CD4-positive, alpha-beta T cell (primary cell): ENCODE measurements at places on chromosomes 2 and 18.
A peak's percentile ranks its signal among the peaks of the same experiment; 100 is the strongest.

DNA sequence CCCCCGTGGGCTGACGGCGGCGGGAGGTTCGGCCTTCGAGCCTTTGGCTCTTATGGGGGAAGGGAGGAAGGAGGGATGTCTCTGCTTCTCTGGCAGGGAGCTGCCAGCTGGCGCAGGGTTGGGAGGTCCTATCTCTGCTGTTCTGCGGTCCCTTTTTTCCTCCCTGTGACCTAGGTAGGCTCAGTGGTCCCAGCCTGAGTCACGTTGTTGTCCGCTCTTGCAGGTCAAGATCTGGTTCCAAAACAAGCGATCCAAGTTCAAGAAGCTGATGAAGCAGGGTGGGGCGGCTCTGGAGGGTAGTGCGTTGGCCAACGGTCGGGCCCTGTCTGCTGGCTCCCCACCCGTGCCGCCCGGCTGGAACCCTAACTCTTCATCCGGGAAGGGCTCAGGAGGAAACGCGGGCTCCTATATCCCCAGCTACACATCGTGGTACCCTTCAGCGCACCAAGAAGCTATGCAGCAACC lies 2.5 kb downstream of the DLX1 start:
- no peak for DNase-seq

GRCh38 chr2:119694845-119695521 lies 16.0 kb downstream of the TMEM177 start:
- peak; percentile 18 for DNase-seq

- DNase-seq, result peak; percentile 76
Measured at GRCh38 chr2:101341901-101342624, 33.6 kb upstream of the RNF149 start.

GRCh38 chr2:212777020-212777491 lies 238.5 kb upstream of the ERBB4 start:
- DNase-seq, result no peak
